Stimulated activated CD4-positive, alpha-beta T cell treated with anti-CD3 and anti-CD28 coated beads, Interleukin-4, amount 100 ng/mL, for 1 hour (primary cell): ENCODE measurements at places on chromosomes 13 and 19.

DNA sequence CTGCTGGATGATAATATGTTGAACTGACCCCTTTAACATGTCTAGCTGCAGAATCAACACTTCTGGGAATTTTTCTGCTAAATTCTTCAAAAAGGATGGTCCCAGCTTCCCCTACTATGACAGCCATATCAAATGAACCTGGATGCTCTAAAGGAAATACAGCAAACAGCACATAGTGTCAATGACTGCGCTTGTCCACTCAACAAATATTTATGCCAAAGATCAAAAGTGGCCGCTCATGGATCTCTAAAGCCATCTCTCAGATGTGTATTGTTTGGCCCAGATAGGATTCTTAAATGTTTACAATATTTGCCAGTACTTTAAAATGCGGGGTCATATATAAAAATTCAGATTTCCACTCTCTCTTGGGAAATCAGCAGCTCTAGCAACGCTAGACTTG, 3.3 kb downstream of the TBC1D4 start:
- no peak for DNase-seq

GRCh38 chr19:56271151-56271550, 1.4 kb upstream of the EDDM13 start:
- no peak for DNase-seq

DNA sequence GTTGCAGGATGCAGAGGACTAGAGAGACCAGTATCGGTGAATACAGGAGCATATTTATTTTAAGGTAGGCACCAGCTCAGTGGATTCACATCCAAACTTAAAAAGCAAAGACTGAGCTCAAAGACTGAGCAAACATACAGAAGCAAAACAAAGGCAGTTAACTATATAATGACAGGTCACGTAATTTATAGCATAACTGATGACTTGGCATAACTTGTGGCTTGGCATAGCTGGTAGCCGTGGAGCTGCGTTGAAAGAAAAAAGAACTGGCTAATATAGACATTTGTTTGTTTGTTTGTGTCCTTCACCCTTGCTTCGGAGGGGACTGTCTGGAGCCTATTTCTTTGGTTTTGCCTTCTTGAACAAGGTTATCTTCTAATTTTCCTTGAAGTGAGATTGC, 33.7 kb downstream of the ZNF493 start:
- no peak for DNase-seq

GRCh38 chr19:43503501-43504425, 783 bp downstream of the PHLDB3 start:
- peak; percentile 100 for DNase-seq

DNA sequence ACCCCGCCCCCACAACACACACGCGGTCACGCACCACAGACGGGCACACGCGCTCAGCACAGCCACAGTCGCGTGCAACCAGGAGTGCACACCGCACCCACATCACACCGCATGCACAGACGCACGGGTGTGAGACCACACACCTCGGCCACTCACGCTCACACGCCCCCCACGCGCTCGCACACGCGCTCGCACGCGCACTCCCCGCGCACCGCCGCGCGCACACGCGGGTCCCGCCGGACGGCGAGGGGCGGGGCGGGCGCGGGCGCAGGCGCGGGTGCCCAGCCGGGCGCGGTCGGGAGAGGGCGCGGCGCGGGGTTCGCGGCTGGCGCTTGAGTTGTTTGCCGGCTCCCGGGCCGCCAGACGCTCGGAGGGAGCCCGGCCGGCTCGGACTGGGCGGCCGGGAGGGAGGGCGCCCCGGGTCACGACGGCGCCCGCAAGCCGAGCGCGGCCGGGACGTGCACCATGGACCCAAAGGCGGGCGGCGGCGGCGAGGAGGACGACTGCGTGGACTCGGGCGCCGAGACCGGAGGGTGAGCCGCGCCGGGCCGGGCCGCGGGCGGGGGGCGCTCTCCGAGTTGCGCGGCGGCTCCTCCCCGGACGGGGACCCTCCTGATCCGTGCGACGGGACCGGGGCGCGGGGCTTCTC, at the start of gene FAM124A:
FAM124A (plus strand) TSS at position 362 of the 649 bp plus-strand sequence; CDS start at position 466, 104 bp downstream.
- peak; percentile 56 for DNase-seq

DNA sequence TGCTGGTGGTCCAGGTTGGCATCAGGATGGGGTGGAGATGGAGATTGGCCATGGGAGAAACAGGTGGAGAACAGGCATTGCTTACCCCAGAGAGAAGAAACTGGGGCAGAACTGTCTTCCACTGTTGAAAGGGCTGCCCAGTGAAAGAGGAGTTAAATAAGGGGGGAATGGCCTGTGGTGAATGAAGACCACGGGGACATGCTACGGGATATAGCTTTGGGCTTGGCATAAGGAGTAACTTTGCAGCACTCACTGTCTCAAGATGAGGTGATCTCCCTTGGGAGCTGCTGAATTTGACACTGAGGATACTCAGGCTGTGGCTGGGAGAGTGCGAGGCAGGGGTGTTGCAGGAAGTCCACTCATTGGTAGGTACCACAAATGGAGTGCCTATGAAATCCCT, 10.6 kb upstream of the GPR18 start:
- DNase-seq = no peak
